Anterior cingulate cortex (tissue), 58 donors: ENCODE measurements at places on chromosomes 1 and 21.

DNA sequence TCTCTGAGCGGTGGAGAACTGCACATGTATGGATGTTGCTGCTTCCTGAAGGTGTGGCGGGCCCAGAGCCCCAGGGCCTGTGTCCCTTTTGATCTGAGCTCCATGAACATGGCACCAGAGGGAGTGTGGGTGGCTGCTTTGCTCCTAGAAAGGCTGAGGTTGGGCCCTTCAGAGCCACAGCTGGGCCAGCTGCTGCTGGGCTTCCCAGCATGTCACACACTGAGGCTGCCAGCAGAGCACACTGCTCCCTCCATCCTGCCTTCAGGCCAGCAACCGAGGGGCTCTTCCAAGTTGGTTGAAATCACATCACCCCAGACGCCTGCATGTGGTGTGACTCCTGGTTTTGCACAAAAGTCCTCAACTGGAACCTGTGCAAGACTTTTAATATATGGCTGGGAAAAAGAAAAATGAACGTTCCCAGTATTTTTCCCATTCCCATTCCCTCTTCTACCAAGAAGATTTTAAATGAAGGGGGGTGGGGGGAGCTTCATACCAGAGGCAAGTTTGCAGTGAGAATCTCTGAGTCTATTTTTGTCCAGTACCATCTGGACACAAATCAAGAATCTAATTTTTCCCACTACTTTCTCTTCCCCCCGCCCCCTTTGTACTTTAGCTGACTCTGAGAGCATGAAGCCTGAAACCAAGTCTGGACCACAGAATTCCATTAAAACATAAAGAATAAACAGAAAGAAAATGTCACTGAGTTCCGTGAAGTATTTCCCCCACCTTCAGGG lies 26.2 kb upstream of the NGF start:
- no peak for DNase-seq

- DNase-seq: no peak
Measured at GRCh38 chr1:24540906-24541710, 14.8 kb upstream of the NCMAP start.

DNA sequence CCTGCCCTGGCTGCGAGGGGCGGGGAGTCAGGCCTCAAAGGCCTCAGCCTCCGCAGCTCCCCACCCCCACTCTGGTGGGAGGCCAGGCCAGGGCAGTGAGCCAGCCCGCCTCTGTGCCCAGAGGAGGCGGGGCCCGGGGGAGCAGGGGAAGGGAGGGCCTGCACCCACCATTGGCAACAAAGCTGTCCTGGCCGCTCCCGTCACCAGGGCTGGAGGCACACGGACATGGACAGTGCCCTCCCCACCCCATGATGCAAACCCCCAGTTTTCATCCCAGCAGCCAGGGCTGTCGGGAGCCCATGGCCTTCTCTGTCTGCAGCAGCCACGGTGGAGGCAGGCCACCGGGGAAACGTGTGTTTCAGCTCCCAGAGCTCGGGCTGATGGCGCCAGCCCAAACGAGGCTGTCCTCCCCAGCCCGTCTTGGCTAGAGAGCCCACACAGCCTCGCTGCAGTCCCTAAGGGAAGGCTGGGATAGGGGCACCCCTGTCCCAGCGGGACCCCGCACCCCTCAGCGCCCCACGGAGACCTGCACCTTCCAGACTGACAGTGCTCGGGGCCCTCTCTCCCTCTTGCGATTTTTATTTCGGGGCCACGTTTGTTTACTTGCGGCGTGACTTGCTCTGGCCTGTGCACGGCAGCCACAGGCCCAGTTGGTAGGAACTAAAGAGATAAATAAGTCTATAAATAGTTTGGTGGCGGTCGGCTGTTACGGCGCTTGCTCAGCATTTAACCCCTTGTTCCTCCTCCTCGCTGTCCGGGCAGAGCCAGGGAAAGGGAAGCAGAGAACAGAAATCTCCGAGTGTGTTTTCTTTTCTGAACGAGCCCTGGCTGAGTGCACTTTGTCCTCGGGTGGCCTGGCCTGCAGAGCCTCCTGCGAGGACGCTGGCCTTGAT lies 101.8 kb downstream of the PRDM16 start:
- DNase-seq: peak; percentile 82

- DNase-seq: peak; percentile 81
Measured at GRCh38 chr1:87410776-87411480, 82.2 kb downstream of the LMO4 start.

DNA sequence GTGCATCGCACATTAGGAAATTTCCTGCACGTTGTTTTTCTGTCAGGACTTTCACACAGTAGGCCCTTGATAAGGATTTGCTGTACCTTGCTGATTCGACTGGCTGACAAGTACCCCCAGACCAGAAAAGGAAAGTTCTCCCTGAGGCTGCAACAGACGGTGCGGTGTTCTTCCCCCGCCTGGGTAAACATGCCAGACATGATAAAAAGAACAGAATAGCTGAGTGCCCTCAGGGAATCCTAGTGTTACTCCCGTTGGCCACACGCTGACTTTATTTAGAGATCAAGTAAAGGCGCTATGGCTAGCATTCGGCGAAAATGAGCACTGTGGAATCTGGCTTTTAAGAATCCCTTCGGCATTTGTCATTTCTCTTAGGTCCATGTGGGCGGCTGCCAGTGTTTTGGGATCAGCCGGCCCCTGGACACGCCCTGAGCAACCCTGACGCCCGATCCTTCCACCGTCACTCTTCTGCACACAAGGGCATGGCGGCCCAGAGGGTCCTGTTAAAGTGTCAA lies 607.7 kb downstream of the KIF26B start:
- no peak for DNase-seq

- no peak for DNase-seq
Measured at GRCh38 chr1:225567789-225568188, 85.1 kb downstream of the ENAH start.

DNA sequence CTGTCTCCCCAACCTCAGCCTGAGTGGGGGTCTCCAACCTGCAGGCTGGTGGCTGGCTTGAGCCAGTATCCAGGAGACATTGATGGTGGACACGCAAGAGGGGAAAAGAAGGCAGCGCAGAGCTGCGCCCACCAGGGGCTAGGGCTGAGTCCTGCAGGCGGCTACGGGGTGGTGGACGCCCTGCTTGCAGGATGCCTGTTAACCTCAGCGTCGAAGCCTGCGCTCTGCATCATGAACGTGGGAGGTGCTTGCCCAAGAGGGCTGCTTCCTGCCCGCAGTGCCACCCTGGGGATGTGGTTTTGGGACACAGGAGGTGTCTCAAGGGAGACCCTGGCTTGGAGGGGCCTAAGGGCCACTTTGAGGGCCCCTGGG lies 11.6 kb downstream of the CFAP410 start:
- DNase-seq: no peak

DNA sequence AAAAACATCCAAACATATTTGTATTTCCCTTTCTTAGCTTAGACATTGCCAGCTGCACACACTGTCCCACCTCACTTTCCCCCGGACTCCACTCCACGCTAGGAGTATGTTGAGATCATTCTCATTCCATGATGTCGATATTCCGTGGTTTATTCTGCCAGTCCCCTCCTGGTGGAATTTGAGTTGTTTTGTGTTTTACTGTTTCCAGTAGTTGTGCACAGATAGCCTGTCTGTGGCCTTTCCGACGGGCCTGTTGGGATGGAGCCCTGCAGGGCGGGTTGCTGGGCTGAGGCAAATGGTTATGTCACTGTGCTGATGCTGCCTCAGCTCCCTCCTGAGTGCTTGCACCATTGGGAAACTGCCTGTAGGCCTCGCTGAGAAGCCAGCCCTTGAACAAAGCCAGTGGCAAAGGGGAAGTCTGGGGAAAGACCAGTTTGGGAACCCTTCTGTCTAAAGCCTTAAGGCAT lies 12.8 kb downstream of the TRAPPC10 start:
- DNase-seq: peak; percentile 40

DNA sequence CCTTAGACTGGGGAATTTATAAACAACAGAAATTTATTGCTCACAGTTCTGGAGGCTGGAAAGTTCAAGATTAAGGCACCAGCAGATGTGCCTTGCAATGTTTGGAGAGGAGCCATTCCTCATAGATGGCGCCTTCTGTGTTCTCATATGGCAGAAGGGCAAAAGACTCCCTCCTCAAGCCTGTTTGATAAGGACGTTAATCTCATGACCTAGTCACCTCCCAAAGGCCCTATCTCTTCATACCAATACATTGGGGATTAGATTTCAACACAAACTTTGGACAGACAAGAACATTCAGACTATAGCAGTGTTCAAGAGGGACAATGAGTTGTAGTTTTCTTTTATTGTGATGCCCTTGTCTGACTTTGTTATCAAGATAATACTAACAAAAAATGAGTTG lies 34.3 kb downstream of the PSMG1 start:
- DNase-seq: no peak

DNA sequence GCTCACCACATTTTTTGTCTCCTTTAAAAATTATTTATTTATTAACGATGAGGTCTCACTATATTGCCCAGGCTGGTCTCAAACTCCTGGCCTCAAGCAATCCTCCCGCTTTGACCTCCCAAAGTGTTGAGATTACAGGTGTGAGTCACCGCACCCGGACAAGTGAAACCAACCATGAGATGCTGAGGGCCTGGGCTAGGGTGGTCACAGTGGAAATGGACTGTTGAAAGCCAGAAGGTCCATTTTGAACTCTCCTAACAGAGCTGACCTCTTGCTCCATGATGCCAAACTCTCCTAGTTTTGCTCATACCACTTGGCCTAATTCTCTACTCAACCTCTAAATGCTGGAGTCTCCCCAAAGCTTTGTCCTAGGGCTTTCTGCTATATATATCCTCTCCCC lies 109.1 kb downstream of the SLC45A1 start:
- DNase-seq: no peak

GRCh38 chr1:59671066-59671952 lies 143.4 kb upstream of the HOOK1 start:
- no peak for DNase-seq

DNA sequence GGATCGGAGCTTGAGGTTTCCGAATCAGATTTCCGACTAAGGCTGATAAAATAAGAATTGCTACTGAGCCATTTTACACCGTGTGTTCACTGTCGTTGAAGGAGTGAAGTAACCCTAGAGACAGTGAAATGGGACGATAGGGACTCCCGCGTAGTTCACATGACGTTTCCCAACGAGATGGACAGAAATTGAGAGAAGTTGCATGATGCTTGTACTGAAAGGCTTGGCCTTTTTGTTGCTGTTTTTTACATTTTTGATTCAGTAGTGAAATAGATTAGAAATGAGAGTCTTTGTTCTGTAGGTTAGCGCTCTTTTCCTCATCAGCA lies 1.2 kb downstream of the KHDRBS1 start:
- DNase-seq: no peak

- no peak for DNase-seq
Measured at GRCh38 chr1:197671140-197671539, 104.1 kb downstream of the DENND1B start.

DNA sequence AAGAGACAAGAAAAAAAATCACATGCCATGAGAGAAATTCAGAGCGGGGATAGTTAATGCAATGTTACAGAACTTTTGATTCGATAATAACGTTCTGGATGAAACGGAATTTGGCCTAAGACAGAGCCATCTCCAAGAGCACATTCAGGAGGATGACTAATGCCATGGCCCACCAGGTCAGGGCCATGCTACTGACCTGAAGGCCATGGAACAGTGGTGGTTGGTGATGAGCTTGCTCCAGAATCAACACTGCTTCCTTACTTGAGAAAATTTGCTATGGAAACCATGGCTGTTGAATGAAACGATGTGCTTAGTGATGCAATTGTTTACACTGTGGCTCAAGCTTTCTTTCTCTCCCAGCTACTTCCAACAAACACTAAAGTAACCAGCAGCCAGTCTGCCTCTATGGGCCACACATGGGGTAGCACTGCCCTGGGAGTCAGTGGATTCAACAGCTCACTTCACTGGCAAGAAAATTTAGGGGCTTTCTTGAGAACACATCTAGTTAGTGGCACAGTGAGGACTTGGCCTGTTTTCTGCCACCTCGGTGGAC lies 299.1 kb downstream of the PCP4 start:
- no peak for DNase-seq

GRCh38 chr1:113946678-113947387 lies 17.7 kb downstream of the HIPK1 start:
- DNase-seq: no peak

- no peak for DNase-seq
Measured at GRCh38 chr1:100252901-100253300, 3.3 kb upstream of the DBT start.

GRCh38 chr1:244833734-244834542 lies 1.5 kb upstream of the COX20 start:
- DNase-seq: peak; percentile 20

DNA sequence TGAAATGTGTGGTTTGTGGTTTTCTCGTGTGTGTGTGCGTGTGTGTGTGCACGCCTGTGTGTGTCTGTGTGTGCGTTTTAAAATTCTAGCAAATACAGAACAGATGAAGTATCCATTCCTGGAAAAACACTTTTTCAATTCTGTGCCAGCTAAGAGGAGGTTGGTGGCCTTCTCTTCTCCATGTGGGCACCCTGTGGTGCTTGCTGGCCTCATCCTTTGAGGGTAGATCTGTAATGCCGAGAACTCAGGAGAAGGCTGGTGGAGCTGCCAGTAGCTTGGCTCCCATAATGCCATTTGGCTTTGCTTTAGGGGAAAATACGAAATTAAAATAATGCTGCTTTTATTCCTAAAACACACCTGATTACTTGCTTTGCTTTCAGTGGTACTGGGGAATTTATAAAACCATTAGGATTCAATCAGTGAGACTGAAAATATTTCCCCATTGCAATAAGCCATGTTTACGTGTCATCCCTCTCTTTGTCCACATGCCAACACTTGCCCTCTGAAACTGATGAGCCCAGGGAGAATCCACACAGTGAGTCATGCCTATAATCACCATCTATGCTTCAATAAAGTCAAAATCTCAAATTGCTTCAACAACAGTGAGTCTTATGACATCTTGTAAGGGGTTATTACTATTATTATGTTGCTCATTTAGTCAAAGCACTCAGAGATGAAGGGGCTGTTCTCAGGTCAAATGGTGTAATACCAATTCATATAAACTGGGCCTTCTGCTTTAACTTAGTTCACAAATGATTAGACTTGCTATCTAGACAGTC lies 39.2 kb downstream of the ABCA4 start:
- DNase-seq: no peak

- peak; percentile 45 for DNase-seq
Measured at GRCh38 chr1:63892632-63893395, 119.0 kb downstream of the ROR1 start.

DNA sequence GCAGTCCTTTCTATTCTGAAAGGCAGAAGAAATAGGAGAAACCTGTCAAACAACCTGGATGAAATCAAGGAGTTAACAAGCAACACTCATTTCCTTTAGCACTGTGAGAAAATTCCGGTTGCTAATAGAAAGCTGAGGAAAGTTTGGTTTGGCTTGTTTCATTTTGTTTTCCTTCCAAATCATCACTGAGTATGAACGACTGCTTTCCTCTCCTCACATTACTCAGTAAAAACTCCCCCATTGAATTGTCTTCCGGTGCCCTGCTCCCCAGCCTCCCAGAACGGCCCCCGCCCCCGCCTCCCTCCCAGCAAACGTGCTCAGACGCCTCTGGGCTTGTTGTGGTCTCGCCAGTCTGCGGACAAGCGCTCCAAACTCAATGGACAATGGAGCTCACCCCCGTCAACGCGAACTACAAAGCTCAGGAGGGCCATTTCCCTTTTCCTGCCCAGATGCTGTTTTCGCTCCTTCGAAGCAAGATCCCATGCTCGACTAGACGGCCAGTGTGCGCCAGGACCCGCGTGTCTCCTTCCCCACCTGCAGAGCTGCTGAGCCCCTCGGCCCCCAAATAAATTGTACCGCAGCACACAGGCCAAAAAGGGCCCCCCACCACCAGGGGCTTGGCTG lies 747 bp downstream of the STX6 start:
- DNase-seq: peak; percentile 16

- DNase-seq: no peak
Measured at GRCh38 chr1:91243171-91243570, 161.5 kb downstream of the HFM1 start.
